Right atrium auricular region (tissue), 2 donors: ENCODE measurements at places on chromosomes 7 and 10. TPM values are rescaled to one million over a fixed set of nuclear protein-coding genes. Genes with fewer than 3 reads are reported as not detected.
A peak's percentile ranks its signal among the peaks of the same experiment; 100 is the strongest.

GRCh38 chr10:8065651-8066050 is 11.2 kb downstream of the GATA3 start:
- DNase-seq, result no peak

GRCh38 chr7:24727154-24728120 is 29.8 kb downstream of the GSDME start:
- DNase-seq, result peak; percentile 77

DNA sequence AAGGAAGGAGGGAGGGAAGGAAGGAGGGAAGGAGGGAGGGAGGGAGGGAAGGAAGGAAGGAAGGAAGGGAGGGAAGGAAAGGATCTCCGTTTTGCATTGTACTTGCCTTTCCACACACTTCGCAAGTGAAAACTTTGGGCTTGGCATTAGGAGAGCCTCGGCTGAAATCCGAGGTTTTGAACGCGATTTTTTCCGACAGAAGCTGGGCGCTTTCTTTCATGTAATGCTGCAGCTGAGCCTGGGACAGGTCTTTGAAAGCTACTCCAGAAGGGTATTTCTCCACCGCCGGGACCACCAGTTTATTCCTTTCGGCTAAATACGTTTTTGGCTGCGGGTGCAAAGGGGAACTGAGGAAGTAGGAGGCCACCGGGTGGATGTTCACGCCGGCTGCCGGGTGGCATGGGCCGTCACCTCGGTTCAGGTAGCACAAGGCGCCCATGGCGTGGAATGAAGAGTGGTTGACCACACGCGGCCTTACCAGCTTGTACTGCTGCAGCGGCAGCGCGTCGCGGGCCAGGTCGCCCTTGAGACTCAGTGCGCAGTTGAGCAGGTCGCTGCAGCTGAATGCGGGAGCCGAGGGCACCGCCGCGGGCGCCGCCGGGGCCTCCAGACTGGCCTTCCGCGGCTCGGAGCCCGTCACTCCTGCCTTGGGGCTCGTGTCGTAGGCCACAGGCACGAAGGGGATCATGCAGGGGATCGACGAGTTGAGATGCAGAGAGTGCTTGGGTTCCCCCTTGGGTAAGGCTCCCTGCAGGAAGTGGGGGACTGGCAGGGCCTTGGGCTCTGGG is 825 bp downstream of the FEZF1 start:
- DNase-seq, result no peak

Gene ASAH2B
- total RNA-seq, result 1.5 TPM

GRCh38 chr7:20021066-20021465 is 196.1 kb downstream of the MACC1 start:
- no peak for DNase-seq

GRCh38 chr10:61765176-61766087 is 102.7 kb downstream of the CABCOCO1 start:
- DNase-seq, result no peak

Gene CTAGE8
- 1.2 TPM for total RNA-seq

Gene JCAD
- 39.8 TPM for total RNA-seq

GRCh38 chr10:14705548-14706230 is 69.0 kb downstream of the FAM107B start:
- no peak for DNase-seq

DNA sequence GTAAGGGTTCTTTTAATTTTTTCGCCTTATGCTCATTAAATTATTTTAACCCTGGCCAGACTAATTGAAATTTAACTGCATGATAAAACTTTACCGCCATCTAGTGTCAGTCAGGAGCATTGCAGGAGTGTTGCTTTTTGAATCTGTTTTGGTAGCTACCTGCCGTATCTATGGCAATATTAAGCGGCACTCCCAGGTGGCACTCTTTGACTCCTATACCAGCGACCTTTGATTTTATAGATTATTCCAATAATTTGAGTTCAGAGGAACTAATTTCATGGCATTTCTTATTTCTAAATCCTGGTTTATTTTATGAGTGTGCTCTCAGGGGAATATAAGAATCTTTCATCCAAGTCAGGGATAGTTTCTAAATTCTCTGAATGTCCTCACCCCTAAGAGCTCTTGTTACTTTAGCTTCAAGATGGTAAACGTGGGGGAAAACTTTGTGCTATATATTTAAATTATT is 198.9 kb downstream of the REEP3 start:
- no peak for DNase-seq
